HuH-7.5 (cell line): ENCODE measurements at places on chromosomes 12 and 14.

DNA sequence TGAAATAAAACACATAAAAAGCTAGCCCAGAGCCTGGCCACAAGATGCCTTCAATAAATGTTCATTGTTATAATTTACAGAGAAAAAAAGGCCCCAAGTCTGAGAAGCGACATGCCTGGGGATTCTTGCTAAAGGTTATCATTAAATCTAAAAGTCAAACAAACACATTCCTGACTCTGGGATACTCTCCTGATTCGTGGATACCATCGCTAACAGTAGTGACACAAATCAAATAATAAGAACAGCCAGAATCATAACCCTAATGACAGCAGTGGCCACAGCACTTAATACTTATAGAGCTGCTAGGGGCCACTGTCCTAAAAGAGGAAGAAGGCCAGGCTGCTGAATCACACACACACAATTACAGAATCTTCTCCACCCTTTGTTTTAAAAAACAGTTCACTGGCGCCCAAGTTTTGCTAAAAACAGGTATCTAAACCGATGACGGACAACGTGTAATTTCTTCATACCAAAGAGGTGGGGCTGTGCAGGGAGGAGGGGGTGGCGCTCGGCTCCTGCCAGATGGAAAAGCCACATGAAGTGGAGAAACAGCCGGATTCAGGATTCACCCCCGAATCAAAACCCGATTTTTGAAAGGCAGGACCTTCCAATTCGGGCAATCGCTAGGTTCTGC is 1.2 kb downstream of the CLIP1 start:
- DNase-seq, result no peak

DNA sequence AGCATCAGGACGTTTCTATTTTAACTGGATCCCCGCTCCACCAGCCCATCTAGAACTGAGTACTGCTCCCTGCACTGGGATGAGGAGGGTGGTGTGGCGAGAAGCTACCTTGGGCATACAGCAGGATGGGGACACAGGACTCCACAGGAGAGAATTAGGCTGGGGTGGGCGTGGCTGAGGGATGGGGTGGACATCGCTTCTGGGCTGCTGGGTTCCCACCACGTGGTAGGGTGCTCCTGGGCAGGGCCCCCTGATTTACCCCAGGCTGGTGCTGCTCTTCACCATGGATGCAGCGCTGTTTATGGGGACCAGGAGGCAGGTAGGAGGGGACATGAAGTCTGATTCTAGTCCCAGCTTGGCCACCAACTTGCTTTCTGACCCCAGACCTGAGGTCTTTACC is 41.9 kb downstream of the VDR start:
- no peak for DNase-seq

- DNase-seq, result no peak
These were observed 479.8 kb downstream of the ZFP36L1 start for GRCh38 chr14:68312884-68313610.

- DNase-seq, result no peak
These were observed 237.1 kb downstream of the SLC41A2 start for GRCh38 chr12:104721039-104721405.
